Uterine smooth muscle cell (primary cell): ENCODE measurements at places on chromosomes 7 and 10. TPM values are rescaled to one million over a fixed set of nuclear protein-coding genes. Genes with fewer than 3 reads are reported as not detected.

Gene SPDYE5
- 0.11 and 0.12 TPM in 2 replicates for total RNA-seq

Gene CALY
- 0.25 TPM in 1 of 2 replicates, not detected in the other for total RNA-seq

Gene SPDYE6
- total RNA-seq: 0.25 TPM in 1 of 2 replicates, not detected in the other

Gene MIOS
- total RNA-seq: 75.1 and 82.3 TPM in 2 replicates

Gene ZNF804B
- not detected in 2 replicates for total RNA-seq

Gene PON3
- total RNA-seq: 0.11 and 0.12 TPM in 2 replicates

Gene TFPI2
- 380 and 620 TPM in 2 replicates for total RNA-seq

Gene MPP7
- 0.33 and 1.6 TPM in 2 replicates for total RNA-seq

Gene CELF2
- total RNA-seq: 5.4 and 11.5 TPM in 2 replicates

Gene GSTK1
- total RNA-seq: 55.4 and 84.5 TPM in 2 replicates

Gene CUBN
- total RNA-seq: 0.87 and 1.5 TPM in 2 replicates

Gene PAX4
- total RNA-seq: not detected in 2 replicates

Gene TBX20
- under 0.01 TPM in 1 of 2 replicates, not detected in the other for total RNA-seq

Gene C10orf67
- 0.11 and 0.12 TPM in 2 replicates for total RNA-seq

Gene CUZD1
- total RNA-seq: 0.33 and 0.50 TPM in 2 replicates

Gene MICALL2
- total RNA-seq: 15.0 and 16.7 TPM in 2 replicates

Gene HOXA6
- total RNA-seq: 0.37 and 1.7 TPM in 2 replicates

Gene LIPN
- total RNA-seq: not detected in 2 replicates

Gene STEAP4
- total RNA-seq: under 0.01 TPM in 1 of 2 replicates, not detected in the other

Gene SLC18A3
- not detected in 2 replicates for total RNA-seq

Gene SFTPA2
- total RNA-seq: not detected in 2 replicates

Gene WIPF3
- not detected in 2 replicates for total RNA-seq

Gene HMX3
- not detected in 2 replicates for total RNA-seq
